ENCODE measurements at places on chromosomes 2 and 18.

DNA sequence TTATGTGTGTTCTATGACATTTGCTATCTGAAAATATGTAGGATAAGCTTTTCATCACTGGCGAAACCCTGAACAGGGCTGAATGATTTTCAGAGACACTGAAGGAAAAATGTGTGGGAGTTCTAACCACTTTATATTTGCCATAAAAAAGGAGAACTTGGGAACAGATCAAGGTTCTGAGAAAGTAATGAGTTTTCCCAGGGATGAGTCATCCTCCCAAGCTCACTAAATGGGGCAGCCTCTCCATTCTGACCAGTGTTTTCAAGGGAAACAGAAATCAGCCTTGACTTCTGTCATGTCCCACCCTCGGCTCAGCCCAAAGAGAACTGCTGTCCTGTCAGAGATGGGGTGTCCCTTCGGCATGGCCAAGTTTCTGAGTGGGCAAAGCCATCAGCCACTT lies 2109.8 kb upstream of the CELF4 start:
- no peak for DNase-seq

DNA sequence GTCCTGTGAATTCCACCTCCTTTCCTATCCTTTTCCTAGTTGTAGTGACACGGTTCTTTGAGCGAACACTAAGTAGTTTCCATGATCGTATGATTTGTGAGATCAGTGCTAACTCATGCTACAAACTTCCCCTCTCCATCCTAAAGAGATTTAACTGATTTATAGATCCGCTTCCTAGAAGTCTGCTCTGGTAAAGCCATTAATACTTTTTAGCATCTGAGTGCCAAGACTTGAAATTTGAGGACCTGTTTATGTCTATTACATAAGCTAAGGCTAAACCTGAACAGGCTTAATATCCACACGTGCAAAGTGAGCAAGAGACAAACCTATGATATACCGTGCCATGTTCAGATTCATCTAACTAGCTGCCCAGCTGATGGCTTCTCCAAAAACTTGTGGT lies 14.9 kb downstream of the PROKR1 start:
- no peak for DNase-seq

DNA sequence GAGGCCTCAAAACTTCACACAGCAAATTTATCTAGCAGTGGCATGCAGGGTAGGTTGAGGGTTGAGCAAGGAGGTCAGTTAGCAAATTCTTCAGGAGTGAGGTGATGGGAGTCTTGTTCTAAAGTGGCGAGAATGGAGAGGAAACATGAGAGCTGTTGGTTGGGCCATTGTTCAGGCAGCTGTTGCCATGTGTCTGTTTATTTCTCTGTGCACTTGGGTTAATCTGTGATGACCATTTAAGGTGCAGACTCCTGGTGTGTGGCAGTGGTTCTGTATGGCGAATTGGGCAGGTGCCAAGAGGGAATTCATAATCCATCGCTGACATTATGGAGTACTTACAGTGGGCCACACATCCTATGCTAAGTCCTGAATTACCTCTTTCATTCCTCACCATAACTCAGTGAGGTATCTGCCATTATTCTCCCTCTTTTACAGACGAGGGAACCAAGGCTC lies 30.4 kb downstream of the TMEM178A start:
- DNase-seq, result peak; percentile 28

DNA sequence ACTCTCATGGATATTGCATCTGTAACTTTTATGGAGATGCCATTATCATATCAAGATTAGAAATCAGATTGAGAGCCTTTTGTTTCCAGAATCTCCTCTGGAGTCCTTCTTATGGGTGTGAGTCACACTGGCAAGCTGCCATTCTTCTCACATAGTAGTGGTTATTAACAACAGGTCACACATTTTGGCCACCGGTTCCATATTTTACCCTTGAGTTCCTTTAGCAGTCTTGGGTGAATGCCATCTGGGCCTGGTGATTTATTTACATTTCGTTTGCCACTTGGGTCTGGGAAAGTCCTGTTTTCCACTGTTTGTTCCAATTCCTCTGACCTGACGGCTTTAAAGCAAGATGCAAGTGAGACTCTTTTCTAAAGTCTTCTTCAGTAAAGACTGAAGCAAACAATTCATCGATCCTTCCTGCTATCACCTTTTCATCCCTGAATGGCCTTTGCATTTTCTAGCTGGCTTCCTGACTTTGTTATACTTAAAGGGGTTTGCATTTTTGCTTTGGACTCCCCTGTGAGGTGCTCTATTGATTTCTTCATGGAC lies 80.5 kb upstream of the CAVIN2 start:
- no peak for DNase-seq

DNA sequence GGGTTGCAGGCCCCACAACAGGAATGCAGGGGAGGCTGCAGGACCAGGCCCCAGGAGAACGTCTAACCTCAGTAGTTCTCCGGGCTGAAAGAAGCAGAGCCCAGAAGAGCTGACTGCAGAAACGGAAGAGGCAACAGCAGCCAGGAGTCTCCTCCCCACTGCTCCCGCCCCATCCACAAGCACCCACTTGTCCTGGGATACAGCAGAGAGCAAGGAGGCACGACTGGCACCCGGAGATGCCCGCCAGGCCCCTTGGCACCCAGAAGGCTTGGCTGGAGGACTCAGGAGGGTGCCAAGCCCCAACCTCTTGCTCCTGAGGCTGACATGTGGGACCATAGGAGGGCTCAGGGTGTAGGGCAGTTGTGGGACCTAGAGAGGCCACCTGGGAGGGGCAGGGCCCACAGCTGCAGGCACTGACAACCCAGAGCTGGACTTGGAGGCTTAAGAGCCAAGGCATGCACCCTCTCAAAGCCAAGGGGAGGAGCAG lies 29.0 kb upstream of the TNS1 start:
- DNase-seq, result no peak

DNA sequence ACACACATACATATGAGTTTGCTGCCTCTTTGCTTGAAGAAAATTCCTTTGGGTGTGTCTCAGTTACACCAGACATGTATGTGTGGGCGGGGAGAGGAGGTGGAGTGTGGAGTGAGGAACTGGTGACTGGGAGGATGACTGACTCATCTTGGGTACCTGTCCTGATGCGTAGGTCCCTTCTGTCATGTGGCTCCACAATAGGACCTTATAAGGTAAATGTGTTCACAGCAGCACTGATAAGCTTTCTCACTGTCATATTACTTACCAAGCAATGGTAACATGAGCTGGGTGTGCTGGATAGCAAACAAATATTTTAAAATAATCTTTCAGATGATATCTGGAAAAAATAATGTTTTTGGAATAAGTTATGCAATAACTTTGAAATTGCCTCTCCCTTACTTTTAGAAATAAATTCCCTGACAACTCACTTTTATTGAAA lies 45.1 kb downstream of the SLC9A2 start:
- no peak for DNase-seq

Data from right kidney (tissue), 9 donors.